ENCODE measurements at places on chromosomes 5 and 9. TPM values are rescaled to one million over a fixed set of nuclear protein-coding genes. Genes with fewer than 3 reads are reported as not detected.

Gene PCDHGA12
- polyA plus RNA-seq, result 1.5 TPM

Gene PCDHGB2
- polyA plus RNA-seq, result 4.0 TPM

Gene PNPLA7
- polyA plus RNA-seq, result 3.7 TPM

Gene DND1
- 0.35 TPM for polyA plus RNA-seq

Gene ABO
- polyA plus RNA-seq, result 19.1 TPM

Gene PCDHGB4
- 7.6 TPM for polyA plus RNA-seq

Gene FOXI1
- polyA plus RNA-seq, result 4.8 TPM

Gene CFAP77
- 0.83 TPM for polyA plus RNA-seq

Gene ADRB2
- 0.27 TPM for polyA plus RNA-seq

Gene NR2F1-AS1
- polyA plus RNA-seq, result 59.1 TPM

Gene SLC34A3
- polyA plus RNA-seq, result 7.4 TPM

Gene IFNA2
- not detected for polyA plus RNA-seq

Gene GBGT1
- polyA plus RNA-seq, result 2.0 TPM

Gene SLC34A1
- polyA plus RNA-seq, result 200 TPM

Gene C9orf50
- polyA plus RNA-seq, result 0.30 TPM

Gene MAT2B
- 107 TPM for polyA plus RNA-seq

Gene FGF1
- polyA plus RNA-seq, result 17.4 TPM

Gene TMEM252
- polyA plus RNA-seq, result 7.7 TPM

Gene TEK
- 34.4 TPM for polyA plus RNA-seq

Gene CD14
- polyA plus RNA-seq, result 5.6 TPM

Gene FGFR4
- polyA plus RNA-seq, result 66.8 TPM

Gene STING1
- 31.6 TPM for polyA plus RNA-seq

Gene FNIP1
- polyA plus RNA-seq, result 21.4 TPM

Gene WNT8A
- 0.15 TPM for polyA plus RNA-seq

Gene FUT7
- not detected for polyA plus RNA-seq

Gene MYORG
- polyA plus RNA-seq, result 9.3 TPM

Gene HACD4
- polyA plus RNA-seq, result 3.6 TPM

Gene CCDC112
- polyA plus RNA-seq, result 20.5 TPM

Gene TEX10
- polyA plus RNA-seq, result 54.8 TPM

Gene SH3GLB2
- 111 TPM for polyA plus RNA-seq

Gene SURF1
- 34.7 TPM for polyA plus RNA-seq

Gene IRX2
- polyA plus RNA-seq, result 23.7 TPM

Gene TAS2R1
- 0.42 TPM for polyA plus RNA-seq

Gene LMX1B
- polyA plus RNA-seq, result 18.3 TPM

Gene ZNF879
- 7.7 TPM for polyA plus RNA-seq

Gene UGT3A1
- 163 TPM for polyA plus RNA-seq

Gene MORN5
- 1.9 TPM for polyA plus RNA-seq

Gene IL5
- 0.53 TPM for polyA plus RNA-seq

Gene APBA1
- polyA plus RNA-seq, result 17.9 TPM

Gene AK3
- 116 TPM for polyA plus RNA-seq

Gene PHF24
- polyA plus RNA-seq, result 0.33 TPM

Gene DDX41
- 94.7 TPM for polyA plus RNA-seq

Gene AQP3
- polyA plus RNA-seq, result 30.7 TPM

Gene ARL14EPL
- polyA plus RNA-seq, result not detected

Gene FAM169A
- 24.3 TPM for polyA plus RNA-seq

Gene WDR55
- polyA plus RNA-seq, result 19.6 TPM

Gene PCA3
- 0.96 TPM for polyA plus RNA-seq

Gene SPINK6
- polyA plus RNA-seq, result not detected

Gene LCN1
- not detected for polyA plus RNA-seq

Gene ASPN
- polyA plus RNA-seq, result 9.8 TPM

Gene ZDHHC11B
- polyA plus RNA-seq, result 8.9 TPM

Gene PPP2CA
- 210 TPM for polyA plus RNA-seq

Gene LARP1
- polyA plus RNA-seq, result 172 TPM

Data from left kidney (tissue), 8 donors.